ENCODE measurements at places on chromosomes 3 and 15.
A peak's percentile ranks its signal among the peaks of the same experiment; 100 is the strongest.

DNA sequence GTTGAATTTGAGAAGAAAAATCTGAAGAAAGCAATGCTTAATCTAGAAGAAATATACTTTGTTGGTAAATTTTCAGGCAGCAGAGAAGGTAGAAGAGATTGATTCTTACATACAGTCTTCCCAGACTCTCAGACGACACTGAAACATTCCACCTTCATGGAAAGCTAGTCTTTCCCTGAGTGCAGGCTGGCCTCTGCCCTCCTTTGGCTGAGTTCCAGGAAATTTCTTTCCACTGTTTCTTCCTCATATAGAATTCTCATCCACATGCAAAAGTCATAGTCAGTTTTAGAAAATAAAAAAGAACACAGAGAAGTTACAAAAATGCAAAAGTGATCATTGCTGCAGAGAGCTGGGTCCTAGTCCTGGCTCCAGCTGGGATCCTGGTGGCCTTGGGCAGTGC, 142.5 kb upstream of the PRR23C start:
- no peaks in the 10 kb centered on the region for H3K36me3 ChIP-seq
- H3K4me3 ChIP-seq = no peak overlapping the region
- DNase-seq = no peak
- H3K4me1 ChIP-seq = peaks cover 8% of the 10 kb centered on the region
- H3K27me3 ChIP-seq = no peaks in the 10 kb centered on the region
- H3K27ac ChIP-seq = no peak overlapping the region

- H3K27me3 ChIP-seq = no peaks in the 10 kb centered on the region
- peaks cover 24% of the 10 kb centered on the region for H3K4me1 ChIP-seq
- peak overlapping the region; percentile 81 for H3K27ac ChIP-seq
- no peaks in the 10 kb centered on the region for H3K36me3 ChIP-seq
- peak; percentile 29 for DNase-seq
Measured at GRCh38 chr15:51708013-51708412, 26.7 kb downstream of the SCG3 start.

DNA sequence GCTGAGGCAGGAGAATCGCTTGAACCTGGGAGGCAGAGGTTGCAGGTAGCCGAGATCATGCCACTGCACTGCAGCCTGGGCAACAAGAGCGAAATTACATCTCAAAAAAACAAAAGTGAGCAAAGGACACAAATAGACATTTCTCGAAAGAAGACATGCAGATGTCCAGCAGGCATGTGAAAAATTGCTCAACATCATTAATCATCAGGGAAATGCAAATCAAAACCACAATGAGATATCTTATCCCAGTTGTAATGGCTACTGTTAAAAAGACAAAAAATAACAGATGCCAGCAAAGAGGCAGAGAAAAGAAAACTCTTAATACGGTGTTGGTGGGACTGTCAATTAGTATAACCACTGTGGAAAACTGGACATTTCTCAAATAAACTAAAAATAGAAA, 20.9 kb downstream of the ASB7 start:
- H3K4me1 ChIP-seq = no peaks in the 10 kb centered on the region
- peaks cover 4% of the 10 kb centered on the region for H3K36me3 ChIP-seq
- DNase-seq = no peak
- no peaks in the 10 kb centered on the region for H3K27me3 ChIP-seq
- no peak overlapping the region for H3K27ac ChIP-seq

- H3K36me3 ChIP-seq = no peaks in the 10 kb centered on the region
- no peaks in the 10 kb centered on the region for H3K27me3 ChIP-seq
- no peak for DNase-seq
- H3K27ac ChIP-seq = no peak overlapping the region
- no peak overlapping the region for H3K4me3 ChIP-seq
Measured at GRCh38 chr3:95327478-95327877, 1264.6 kb downstream of the NSUN3 start.

- no peak overlapping the region for H3K27ac ChIP-seq
- peaks cover 64% of the 10 kb centered on the region for H3K4me1 ChIP-seq
- H3K4me3 ChIP-seq = no peak overlapping the region
- DNase-seq = no peak
- no peaks in the 10 kb centered on the region for H3K36me3 ChIP-seq
Measured at GRCh38 chr15:98794211-98794610, 145.9 kb downstream of the IGF1R start.

GRCh38 chr15:34578283-34578674, 5.2 kb downstream of the GOLGA8B start:
- H3K4me1 ChIP-seq = peaks cover 66% of the 10 kb centered on the region
- no peak for DNase-seq
- H3K36me3 ChIP-seq = no peaks in the 10 kb centered on the region
- H3K27me3 ChIP-seq = no peaks in the 10 kb centered on the region

DNA sequence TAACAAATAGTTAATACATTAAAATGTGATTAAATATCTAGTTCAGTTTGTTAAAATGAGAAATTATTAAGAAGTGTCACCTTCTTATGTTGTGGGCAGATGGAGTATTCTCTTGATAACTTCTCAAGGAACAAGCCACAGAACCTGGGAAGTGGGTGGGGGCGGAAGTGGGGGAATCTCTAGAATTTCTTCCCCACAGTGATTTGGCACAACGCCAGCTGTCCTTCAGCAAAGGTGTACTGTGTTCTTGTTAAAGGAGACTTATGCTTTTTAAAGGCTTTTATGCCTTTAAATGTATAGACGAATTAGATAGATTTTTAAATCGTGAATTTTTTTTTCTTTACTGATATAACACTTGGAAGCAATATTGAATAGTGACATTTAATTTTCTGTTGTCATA, 42.4 kb downstream of the SEC22A start:
- no peak overlapping the region for H3K4me3 ChIP-seq
- peaks cover 1% of the 10 kb centered on the region for H3K36me3 ChIP-seq
- H3K27me3 ChIP-seq = no peaks in the 10 kb centered on the region

DNA sequence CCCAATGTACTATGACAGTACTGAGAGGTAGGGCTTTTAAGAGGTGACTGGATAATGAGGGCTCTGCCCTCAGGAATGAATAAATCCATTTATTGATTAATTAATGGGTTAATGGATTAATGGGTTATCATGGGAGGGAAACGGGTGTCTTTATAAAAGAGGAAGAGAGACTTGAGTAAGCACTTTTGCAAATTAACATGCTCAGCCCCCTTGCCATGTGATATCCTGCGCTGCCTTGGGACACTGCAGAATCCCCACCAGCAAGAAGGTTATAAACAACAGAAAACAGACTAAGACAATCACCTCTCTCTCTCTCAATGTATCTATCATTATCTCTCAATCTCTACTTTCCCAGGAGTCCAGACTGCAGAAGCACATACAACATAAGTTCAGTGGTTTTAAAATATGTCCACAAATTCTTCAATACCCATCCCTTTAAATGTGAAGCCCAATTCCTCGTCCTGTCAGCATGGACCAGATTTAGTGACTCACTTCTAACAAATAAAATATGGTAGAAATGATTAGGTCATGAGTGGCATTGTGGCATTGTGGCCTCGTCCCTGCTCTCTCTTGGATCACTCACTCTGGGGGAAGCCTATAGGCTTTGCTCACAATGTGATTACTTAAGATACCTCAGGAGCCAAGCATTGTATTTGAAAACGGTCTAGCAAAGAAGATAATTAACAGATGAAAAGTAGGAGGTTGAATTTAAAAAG, 40.0 kb upstream of the IL12A start:
- H3K4me3 ChIP-seq = no peak overlapping the region
- no peaks in the 10 kb centered on the region for H3K27me3 ChIP-seq
- H3K27ac ChIP-seq = no peak overlapping the region
- no peaks in the 10 kb centered on the region for H3K4me1 ChIP-seq
- H3K36me3 ChIP-seq = no peaks in the 10 kb centered on the region

DNA sequence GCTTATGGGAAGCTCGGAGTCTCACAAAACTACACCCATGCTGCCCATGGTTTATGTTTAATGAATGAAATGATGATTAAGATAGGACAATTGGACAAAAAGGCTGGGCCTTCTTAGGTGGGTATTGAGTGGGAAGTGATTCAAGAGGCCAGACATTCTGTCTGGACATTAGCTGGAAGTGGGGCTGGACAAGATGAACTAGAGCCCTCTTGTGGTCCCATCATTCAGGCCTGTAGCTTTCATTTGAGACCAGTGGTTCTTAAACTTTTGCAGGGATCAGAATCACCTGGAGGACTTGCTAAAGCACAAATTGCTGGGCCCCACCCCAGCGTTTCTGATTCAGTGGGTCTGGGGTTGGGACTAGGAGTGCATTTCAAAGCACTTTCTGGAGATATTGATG, 290.4 kb upstream of the CTDSPL start:
- H3K36me3 ChIP-seq = no peaks in the 10 kb centered on the region
- no peak overlapping the region for H3K4me3 ChIP-seq
- H3K27ac ChIP-seq = no peak overlapping the region
- no peaks in the 10 kb centered on the region for H3K27me3 ChIP-seq
- H3K4me1 ChIP-seq = peaks cover 6% of the 10 kb centered on the region

DNA sequence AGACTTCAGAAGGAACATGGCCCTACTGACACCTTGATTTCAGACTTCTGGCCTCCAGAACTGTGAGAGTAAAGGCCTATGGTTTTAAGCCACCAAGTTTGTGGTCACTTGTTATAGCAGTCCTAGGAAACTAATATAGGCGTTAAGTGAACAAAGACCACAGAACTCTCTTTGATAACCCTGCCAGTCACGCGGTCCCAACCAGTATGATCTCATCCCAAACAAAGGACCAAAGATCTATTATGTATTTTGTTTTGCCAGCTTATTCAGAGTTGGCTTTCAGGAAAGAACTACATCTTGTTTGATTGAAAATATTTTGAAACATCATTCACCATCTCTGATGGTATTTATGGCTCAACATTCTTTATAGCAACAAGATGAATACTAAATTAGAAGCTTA, 294.4 kb upstream of the SLCO3A1 start:
- no peak overlapping the region for H3K27ac ChIP-seq
- no peaks in the 10 kb centered on the region for H3K36me3 ChIP-seq
- H3K4me3 ChIP-seq = no peak overlapping the region
- DNase-seq = no peak
- no peaks in the 10 kb centered on the region for H3K4me1 ChIP-seq
- H3K27me3 ChIP-seq = no peaks in the 10 kb centered on the region

GRCh38 chr3:30749230-30749629, 142.8 kb downstream of the TGFBR2 start:
- no peaks in the 10 kb centered on the region for H3K4me1 ChIP-seq
- no peaks in the 10 kb centered on the region for H3K36me3 ChIP-seq
- no peak overlapping the region for H3K4me3 ChIP-seq
- no peak overlapping the region for H3K27ac ChIP-seq
- no peak for DNase-seq

- no peaks in the 10 kb centered on the region for H3K4me1 ChIP-seq
- no peak overlapping the region for H3K27ac ChIP-seq
- no peaks in the 10 kb centered on the region for H3K36me3 ChIP-seq
- DNase-seq = no peak
- no peak overlapping the region for H3K4me3 ChIP-seq
Measured at GRCh38 chr3:164640591-164640990, 437.7 kb downstream of the SI start.

GRCh38 chr3:138351916-138352550, 3.7 kb downstream of the MRAS start:
- H3K27me3 ChIP-seq = no peaks in the 10 kb centered on the region
- H3K4me1 ChIP-seq = peaks cover 18% of the 10 kb centered on the region
- H3K36me3 ChIP-seq = no peaks in the 10 kb centered on the region

DNA sequence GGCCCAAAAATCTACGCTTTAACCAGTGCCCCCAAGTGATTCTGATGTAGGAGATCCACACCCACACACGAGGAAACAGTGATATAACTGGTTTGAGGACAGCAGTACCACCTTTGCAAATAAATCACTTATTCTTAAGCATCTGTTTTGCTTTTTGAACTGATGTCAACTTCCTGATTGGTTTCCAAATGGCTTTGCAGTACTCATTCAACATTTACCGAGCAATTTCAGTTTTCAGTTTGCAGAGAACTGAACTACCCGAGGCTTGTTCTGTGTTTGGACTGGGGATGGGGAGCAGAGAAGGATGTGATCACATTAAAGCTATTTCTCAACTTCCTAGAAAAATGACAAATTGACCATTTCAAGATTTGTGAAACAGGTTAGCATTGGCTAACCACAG, 1.1 kb upstream of the GYG1 start:
- DNase-seq = no peak
- H3K36me3 ChIP-seq = no peaks in the 10 kb centered on the region
- H3K4me3 ChIP-seq = no peak overlapping the region
- H3K27ac ChIP-seq = no peak overlapping the region
- peaks cover 13% of the 10 kb centered on the region for H3K4me1 ChIP-seq

DNA sequence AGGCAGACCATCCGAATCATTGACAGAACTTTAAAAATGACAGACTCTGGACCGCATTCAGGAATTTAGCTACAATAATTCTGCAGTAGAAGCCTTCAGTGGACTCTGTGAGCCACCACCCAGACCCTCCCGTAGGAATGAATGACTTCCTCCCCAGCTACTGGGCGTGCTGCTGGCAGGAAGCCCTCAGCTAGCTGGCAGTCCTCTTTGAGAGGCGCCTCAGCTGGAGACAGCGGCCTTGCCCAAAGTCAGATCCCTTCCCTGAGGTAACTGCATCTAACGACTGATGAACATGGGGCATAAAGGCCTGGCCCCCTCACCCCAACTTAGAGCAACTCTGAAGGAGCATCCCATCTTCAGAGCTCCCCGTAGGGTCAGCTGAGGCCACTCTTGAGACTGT, 25.8 kb downstream of the CRABP1 start:
- no peak overlapping the region for H3K27ac ChIP-seq
- DNase-seq = no peak
- H3K4me1 ChIP-seq = no peaks in the 10 kb centered on the region

GRCh38 chr3:160956785-160957184, 148.4 kb downstream of the B3GALNT1 start:
- H3K4me3 ChIP-seq = no peak overlapping the region
- no peak for DNase-seq
- no peaks in the 10 kb centered on the region for H3K27me3 ChIP-seq
- no peak overlapping the region for H3K27ac ChIP-seq

GRCh38 chr15:69472046-69472445, 19.4 kb downstream of the RPLP1 start:
- H3K27me3 ChIP-seq = no peaks in the 10 kb centered on the region
- H3K4me3 ChIP-seq = no peak overlapping the region
- no peaks in the 10 kb centered on the region for H3K4me1 ChIP-seq
- no peak overlapping the region for H3K27ac ChIP-seq
- no peak for DNase-seq
- no peaks in the 10 kb centered on the region for H3K36me3 ChIP-seq

GRCh38 chr15:45023659-45024225, 747 bp downstream of the SORD start:
- H3K4me3 ChIP-seq = peak overlapping the region; percentile 41
- no peaks in the 10 kb centered on the region for H3K27me3 ChIP-seq
- peak overlapping the region; percentile 70 for H3K27ac ChIP-seq
- DNase-seq = no peak

DNA sequence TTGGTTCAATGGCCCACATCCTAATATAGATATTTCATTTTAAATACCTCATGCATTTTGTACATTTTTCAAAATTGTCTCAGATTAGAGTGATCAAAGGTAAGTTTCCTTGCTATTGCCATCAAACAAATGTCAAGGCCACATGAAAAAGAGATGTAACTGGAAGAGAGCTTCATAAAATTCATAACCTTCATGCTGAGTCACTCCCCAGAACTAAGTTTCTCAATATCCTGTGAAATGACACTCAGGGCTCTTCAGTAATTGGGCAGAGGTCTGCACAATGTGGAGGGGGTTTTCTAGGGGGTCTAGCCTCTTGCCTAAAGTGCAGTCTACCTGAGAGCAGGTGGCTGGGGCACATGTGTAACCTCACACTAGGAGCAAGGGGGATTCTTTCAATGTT, 152.2 kb upstream of the SLC2A2 start:
- no peak overlapping the region for H3K4me3 ChIP-seq
- no peak for DNase-seq

- no peak for DNase-seq
- H3K4me3 ChIP-seq = no peak within 1 kb of the TSS
- H3K27me3 ChIP-seq = no peaks in the 10 kb centered on the region
- H3K36me3 ChIP-seq = no peaks in the 10 kb centered on the region
- H3K27ac ChIP-seq = no peak within 1 kb of the TSS
- H3K4me1 ChIP-seq = peaks cover 10% of the 10 kb centered on the region
Measured at GRCh38 chr3:178536211-178537079, at the start of gene KCNMB2. Gene KCNMB2 (plus strand): TSS chr3:178536436.
